ENCODE measurements at places on chromosomes 5 and 9.

GRCh38 chr9:121783521-121784507, 132.4 kb downstream of the DAB2IP start:
- DNase-seq = no peak

- no peak for DNase-seq
These were observed 97.9 kb downstream of the DAPK1 start for GRCh38 chr9:87595610-87596009.

DNA sequence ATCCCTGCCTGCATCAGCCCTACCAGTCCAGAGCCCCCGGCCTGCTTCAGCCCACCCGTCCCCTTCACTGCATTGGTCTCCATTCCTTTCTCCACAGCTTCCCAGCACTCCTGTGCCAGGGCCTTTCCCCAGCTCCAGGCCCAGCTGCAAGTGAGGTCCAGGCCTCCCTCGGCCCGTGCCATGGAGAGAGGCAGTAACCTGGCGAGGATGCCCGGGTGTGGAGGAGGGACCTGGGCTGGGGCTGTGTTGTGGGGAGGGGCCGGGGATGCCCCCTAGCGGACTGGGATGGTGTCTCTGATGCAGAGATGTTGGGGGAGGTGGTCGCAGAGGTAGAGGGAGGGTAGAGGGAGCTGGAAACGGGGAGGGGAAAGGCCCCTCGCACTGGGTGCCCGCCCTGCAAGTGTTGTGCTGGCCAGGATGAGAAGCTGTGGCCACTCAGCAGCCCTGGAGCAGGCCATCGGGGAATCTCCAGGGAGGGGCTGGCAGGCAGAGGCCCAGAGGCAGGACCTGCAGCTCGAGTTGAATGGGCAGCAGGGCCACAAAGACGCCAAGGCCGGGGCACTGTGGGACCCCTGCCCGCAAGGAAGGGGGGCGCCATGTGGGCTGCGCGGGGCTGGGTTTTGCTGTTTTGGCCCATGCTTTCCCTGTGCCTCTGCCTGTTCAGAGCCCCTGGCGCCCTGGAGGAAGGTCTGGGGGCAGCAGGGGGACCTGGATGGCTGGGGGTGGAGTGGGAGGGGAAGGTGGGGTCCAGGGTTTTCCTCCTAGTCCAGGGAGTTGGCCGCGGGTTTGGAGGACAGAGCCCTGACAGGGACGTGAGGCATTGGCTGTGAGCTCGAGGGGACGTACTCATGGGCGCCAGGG, 26.0 kb upstream of the NKD2 start:
- no peak for DNase-seq

- no peak for DNase-seq
These were observed 37.5 kb downstream of the MAMDC2 start for GRCh38 chr9:70081120-70081495.

- DNase-seq = no peak
These were observed 461.2 kb downstream of the TLR4 start for GRCh38 chr9:118165451-118165850.

DNA sequence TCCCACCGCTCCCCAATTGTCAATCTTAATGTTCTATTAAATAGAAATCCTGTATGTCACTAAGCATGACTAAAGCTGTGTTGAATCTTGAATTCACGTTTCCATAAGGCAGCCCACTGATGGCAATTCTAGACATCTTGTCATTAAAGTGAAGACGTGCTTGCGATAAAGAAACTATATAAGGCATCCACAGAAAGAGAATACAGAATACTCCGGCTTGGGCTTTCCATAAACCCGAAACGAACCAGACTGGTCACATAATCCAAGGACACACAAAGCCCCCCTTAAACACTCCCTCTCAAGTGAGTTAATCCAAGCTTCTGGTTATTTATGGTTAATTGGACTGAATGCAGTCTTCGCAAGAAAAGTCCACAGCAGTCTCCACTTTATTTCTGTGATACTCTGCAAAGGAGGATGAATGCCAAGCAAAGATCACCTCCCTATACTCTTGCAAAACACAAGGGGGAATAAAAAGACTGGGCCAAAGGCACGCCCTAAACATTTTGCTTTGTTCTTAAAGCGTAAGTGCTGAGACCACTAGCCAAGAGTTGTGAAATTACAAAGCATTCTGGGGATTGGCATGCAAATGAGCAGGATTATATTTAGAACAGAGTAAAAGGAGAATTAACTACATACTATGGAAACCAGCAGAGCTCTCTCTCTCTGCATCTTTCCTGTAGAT, 54.7 kb downstream of the DPYSL3 start:
- DNase-seq = no peak

DNA sequence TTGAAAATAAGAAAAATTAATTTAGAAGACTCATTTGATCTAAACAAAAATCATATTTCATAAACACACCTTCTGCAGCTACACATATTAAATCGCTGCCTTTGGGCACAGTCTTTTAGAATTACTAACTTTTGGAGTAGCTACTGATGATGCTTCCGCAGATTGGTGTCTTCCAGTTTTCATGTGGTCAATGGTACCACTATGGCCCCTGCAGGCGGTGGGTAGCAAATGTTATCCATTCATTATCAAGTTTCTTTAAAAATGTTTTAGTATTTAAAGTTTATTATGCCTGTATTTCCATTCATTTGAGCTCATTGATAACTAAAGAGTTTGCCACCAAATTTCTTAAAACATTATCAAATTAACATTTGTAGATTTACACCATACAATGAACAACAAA, 122.9 kb upstream of the GRAMD2B start:
- no peak for DNase-seq

GRCh38 chr5:170479484-170479883, 24.3 kb upstream of the KCNIP1 start:
- no peak for DNase-seq

- no peak for DNase-seq
These were observed 11.4 kb upstream of the C5orf63 start for GRCh38 chr5:127084656-127085055.

DNA sequence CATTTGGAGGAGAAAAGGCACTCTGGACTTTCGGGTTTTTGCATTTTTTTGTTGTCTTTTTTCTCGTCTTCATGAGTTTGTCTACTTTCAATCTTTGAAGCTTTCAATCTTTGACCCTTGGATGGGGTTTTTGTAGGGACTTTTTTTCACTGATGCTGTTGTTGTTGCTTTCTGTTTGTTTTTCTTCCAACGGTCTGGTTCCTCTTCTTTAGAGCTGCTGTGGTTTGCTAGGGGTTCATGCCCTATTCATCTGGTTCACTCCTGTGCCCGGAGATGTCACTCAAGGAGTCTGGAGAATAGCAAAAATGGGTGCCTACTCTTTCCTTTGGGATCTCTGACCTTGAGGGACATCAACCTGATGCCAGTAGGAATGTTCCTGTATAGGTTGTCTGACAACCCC, 378.6 kb upstream of the TYRP1 start:
- no peak for DNase-seq

DNA sequence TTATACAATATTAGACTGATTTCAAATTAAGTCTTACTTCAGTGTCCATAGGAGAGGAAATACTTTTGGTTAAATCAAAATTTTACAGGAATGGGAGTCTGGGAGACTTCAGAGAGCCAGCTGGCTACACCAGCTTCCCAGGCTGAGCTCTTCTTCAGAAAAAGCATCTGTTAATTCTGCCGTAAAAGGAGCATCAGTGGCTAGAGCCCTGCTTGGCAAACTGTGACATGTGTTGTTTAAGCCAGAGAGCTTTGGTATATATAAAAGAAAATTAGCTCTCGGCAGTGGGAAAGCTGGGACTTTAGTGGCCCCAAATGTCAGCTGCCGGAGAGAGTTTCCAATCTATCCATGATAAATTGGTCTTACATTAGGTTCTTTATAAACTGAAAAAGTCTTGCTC, 378.8 kb upstream of the TUSC1 start:
- DNase-seq = no peak

GRCh38 chr5:6543830-6544560, 88.8 kb downstream of the NSUN2 start:
- DNase-seq = no peak

GRCh38 chr5:39455645-39456044, 30.9 kb upstream of the DAB2 start:
- DNase-seq = no peak

DNA sequence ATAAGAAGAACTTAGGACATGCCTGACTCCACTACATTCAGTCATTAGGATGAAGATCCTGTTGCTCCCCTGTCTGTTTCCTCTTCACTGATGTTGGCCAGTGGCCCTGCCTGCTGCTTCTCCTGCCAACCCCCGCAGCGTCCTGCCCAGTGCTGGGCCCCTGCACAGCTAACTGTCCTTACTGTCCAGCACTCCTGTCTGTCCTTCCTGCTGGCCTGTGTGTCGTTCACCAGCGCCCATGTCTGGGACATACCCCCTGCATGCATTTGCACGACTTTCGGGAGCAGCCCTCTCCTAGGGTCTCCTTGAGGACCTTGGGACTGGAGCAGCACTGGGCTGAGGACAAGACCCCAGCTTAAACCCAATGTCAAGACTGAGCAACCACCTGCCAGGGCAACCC, 547.6 kb downstream of the BNC2 start:
- no peak for DNase-seq

GRCh38 chr5:116686438-116686837, 111.8 kb upstream of the SEMA6A start:
- no peak for DNase-seq

DNA sequence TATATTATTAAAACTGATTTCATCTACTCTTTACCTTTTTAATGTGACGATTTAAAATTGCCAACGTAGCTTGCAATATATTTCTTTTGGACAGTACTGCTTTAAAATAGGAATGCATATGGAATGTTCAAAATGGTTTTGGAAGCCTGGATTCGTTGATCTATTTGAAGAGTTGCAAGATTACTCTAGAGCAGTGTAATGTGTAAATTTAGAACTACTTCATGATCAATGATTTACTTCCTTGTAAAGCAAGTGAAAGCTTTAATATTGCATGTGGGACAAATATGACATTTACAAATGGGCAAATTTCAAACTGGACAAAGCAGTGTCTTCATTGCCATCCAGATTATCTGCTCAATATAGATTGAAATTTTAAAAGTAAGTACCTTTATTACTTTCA, 38.3 kb downstream of the PARP8 start:
- no peak for DNase-seq

DNA sequence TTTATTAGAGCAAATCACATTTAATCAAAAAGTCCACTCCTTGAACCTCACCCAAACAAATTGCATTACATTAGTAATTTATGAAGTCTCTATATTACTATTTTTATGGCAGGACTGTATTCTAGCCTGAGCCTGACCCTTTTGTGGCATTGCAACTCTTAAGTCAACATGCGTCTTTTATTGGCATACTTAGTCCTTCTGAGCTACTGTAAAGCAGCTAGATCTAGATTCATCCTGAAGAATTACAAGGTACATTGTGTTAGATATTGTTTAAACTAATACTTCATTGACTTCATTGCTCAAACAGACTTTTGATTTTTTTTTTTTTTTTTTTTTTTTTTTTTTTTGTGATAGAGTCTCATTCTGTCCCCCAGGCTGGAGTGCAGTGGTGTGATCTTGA, 1842.5 kb upstream of the CDH9 start:
- no peak for DNase-seq

DNA sequence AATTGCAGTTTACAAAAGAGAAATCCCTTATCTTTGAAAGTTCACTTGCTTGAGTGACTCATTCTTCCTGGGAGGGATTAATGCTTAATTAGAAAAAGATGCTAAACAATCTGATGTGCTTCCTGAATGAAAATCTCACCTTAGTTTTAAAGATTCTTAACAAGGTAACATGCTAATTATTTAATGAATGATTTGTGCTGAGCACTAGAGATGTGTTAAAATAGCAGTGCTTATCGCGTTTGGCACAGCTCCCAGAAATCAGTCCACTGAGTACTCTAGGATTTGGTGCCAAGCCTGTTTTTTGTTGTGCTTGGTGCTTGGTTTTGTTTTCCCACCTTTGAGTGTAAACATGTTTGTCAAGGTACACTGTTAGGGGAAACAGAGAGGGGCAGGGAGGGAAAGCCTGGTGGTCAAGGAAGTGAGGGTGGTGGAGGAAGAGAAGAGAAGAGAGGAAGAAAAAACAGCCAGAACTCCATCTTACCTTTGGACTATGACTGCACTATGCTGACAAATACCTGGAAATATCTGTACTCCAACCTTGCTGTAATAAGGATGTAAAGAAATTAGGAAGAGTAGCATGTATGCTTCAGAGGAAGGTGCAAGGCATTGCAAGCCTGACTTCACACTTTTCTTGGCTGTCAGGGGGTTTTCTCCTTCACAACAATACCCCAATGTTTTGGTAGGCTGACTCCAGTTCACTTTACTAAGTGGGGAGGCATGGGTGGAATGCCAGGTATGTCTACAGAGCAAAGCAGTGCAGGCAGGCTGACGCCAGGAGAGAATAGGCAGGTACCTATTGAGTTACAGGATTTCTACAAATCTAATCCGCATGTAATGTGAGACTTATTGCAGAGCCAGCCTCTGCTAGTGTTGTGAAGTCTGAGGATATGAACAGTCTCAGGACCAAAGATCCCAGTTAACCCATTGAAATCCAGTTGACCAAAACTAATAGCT, 157.2 kb upstream of the ISL1 start:
- DNase-seq = no peak

GRCh38 chr5:131224387-131225201, 39.3 kb upstream of the CDC42SE2 start:
- DNase-seq = peak; percentile 61

DNA sequence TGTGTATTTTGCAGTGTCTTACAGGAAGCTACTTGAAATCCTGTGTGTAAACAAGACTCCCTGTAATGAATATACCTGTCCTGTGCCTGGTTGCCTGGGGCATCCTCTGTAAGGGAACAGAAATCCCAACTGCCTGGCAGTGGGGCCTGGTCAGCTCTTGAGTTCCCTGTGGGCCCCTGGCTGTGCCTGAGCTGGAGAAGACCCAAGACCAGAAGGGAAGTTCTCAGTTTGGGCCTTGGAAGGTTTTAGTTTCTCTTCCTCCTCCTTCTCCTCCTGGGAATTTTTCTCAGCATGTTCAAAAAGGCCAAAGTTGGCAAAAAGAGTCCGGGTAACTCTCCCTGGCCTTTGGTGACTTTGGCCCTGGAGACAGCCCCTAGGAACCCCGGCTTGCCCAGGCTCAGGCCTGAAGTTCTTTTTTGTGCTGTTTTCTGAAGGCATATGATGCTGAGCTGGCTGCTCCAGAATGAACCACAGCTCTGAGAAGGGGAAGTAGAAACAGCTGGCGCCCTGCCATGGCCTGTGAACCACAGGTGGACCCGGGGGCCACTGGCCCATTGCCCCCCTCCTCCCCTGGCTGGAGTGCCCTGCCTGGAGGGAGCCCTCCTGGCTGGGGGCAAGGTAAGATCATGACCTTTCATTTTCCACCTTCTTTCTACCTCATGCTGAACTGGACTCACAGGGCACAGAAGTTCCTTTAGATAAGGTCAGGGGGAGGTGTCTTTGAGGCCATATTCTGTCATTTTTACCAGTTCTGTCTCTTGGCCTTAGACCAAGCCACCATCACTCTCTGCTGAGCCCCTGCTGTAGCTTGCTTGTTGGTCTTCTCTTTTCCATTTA, 5.8 kb downstream of the TMEM268 start:
- peak; percentile 68 for DNase-seq

GRCh38 chr5:15106530-15107283, 235.1 kb upstream of the ANKH start:
- no peak for DNase-seq

DNA sequence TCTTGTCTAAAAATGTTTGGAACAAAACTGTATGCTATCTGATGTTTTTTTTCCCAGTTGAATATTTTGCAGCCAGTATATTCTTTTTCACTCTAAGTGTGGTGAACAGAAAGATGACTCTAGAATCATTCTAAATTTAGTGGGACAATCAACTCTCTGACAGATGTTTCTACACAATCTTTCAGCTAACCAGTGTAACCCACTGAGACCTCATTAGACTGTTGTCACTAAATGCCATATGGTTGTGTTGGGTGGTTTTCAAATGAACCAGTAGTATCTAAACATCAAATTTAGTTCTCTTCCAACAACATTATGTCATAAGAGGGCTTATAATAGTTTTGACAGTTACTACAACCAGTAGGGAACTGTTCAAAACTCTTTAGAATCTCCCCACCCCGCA, 129.6 kb upstream of the PRLR start:
- DNase-seq = no peak

All from GM10248 (cell line).